IMR-90 (cell line): ENCODE measurements at places on chromosomes 16 and 17. TPM values are rescaled to one million over a fixed set of nuclear protein-coding genes. Genes with fewer than 3 reads are reported as not detected.
A peak's percentile ranks its signal among the peaks of the same experiment; 100 is the strongest.

Gene MT1A
- polyA plus RNA-seq, result 0.60 and 1.6 TPM in 2 replicates

Gene VMO1
- polyA plus RNA-seq, result 0.14 TPM in 1 of 2 replicates, not detected in the other

DNA sequence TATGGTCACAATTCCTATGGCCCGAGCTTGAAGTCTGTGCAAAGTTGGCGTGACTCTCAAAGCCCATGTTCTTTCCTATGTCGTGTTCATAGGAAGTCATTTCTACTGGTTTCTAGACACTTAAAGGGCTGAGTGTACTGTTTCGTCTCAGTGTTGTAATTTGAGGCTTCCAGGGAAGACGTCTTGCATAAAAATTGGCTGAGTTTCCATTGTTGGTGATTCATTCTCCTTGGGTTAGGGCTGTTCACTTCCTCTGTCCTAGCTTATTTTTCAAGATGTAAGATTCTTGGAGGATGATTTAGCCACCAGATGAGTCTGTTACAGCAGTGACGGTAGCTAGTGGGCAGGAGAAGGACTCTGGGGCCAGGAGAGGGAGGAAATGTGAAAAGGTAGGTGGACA lies 43.1 kb downstream of the PIK3R5 start:
- no peaks in the 10 kb centered on the region for H3K4me1 ChIP-seq
- no peak overlapping the region for H3K4me3 ChIP-seq
- DNase-seq, result peak; percentile 75
- no peaks in the 10 kb centered on the region for H3K36me3 ChIP-seq
- no peak overlapping the region for H3K27ac ChIP-seq

DNA sequence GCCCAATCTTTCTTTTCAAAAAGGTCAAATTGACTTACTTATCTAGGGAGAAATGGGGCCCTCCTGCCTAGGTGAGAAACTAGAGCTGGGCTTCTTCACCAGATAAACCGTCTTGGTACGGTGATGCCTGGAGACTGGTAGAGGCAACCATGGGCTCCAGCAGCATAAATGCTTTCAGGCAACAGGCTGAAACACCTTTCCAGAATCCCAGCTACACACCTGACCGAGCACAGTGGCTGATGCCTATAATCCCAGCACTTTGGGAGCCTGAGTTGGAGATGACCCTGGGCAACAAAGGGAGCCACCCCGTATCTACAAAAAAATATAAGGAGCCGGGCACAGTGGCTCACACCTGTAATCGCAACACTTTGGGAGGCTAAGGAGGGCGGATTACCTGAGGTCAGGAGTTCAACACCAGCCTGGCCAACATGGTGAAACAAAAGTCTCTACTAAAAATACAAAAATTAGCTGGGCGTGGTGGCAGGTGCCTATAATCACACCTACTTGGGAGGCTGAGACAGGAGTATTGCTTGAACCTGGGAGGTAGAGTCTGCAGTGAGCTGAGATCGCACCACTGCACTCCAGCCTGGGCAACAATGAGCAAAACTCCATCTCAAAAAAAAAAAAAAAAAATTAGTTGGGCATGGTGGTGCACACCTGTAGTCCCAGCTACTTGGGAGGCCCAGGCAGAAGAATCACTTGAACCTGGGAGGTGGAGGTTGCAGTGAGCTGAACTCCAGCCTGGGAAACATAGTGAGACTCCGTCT lies 8.0 kb downstream of the TRAF4 start:
- H3K4me1 ChIP-seq, result peaks cover 5% of the 10 kb centered on the region
- peaks cover 49% of the 10 kb centered on the region for H3K36me3 ChIP-seq

DNA sequence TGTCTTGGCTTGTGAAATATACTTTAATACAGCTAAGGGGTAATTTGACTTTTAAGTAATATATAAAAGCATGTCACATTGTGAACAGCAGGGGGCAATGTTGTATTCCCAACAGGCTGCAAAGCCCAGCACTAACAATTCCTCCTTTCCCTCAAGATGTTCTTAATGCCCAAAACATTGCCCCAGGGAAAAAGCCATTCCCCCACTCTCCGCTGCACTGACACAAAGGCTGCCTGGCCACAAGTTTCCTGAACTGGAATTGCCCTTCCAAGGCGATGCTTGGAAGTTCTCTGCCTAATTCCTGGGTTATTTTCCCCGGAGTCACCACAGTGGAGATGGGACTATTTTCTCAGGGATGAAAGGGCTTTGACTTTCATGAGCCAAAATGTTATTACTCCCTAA lies 27.2 kb downstream of the CLEC16A start:
- H3K4me1 ChIP-seq, result peaks cover 17% of the 10 kb centered on the region
- peak overlapping the region; percentile 85 for H3K27ac ChIP-seq
- H3K27me3 ChIP-seq, result no peaks in the 10 kb centered on the region
- peaks cover 13% of the 10 kb centered on the region for H3K36me3 ChIP-seq
- peak; percentile 92 for DNase-seq

- H3K27me3 ChIP-seq, result no peaks in the 10 kb centered on the region
- H3K4me1 ChIP-seq, result no peaks in the 10 kb centered on the region
- H3K4me3 ChIP-seq, result no peak overlapping the region
Measured at GRCh38 chr17:51722994-51723393, 435.5 kb downstream of the CA10 start.

- DNase-seq, result no peak
- H3K36me3 ChIP-seq, result no peaks in the 10 kb centered on the region
- peak overlapping the region; percentile 11; the same call in 1 of the 2 replicates for H3K27ac ChIP-seq
- no peaks in the 10 kb centered on the region for H3K27me3 ChIP-seq
Measured at GRCh38 chr16:46620266-46621005, 743 bp downstream of the SHCBP1 start.

DNA sequence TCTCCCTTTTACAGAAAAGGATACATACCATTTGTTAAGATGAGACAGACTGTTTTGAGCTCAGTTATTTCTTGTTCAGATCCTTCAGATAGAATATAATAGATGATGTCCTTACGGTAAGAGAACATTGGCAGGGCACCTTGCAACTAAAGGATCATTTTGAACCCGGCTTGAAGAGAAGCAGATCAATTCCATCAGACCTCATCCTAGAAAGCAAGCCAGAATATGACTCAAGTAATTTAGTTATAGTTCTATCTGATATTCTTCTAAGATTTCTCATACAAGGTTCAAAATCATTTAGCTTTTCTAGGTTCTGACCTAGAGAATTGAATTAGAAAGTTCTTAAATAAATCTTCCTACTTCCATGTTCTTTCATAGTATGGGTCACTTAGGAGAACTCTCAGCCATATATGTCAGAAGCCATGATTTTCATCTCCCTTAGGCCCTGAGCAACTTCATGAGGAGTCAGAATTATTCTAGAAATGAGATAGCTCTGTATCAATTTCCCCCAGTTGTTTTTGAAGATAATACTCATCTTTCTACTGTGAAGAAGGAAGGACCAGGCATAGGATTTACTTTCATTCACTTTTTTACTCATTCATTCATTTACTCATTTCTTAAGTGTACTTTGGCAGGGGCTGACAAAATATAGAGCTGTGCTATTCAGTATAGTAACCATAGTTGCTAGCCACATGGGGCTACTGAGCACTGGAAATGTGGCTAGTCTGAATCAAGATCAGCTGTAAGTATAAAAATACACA lies 2.5 kb upstream of the CMTM1 start:
- peaks cover 2% of the 10 kb centered on the region; the same call in 1 of the 2 replicates for H3K4me1 ChIP-seq
- H3K36me3 ChIP-seq, result peaks cover 23% of the 10 kb centered on the region
- DNase-seq, result no peak
- H3K4me3 ChIP-seq, result no peak overlapping the region

- H3K27ac ChIP-seq, result no peak overlapping the region
- no peaks in the 10 kb centered on the region for H3K36me3 ChIP-seq
- DNase-seq, result no peak
- H3K4me1 ChIP-seq, result no peaks in the 10 kb centered on the region
- peaks cover 17% of the 10 kb centered on the region for H3K27me3 ChIP-seq
Measured at GRCh38 chr17:16947470-16947869, 24.4 kb downstream of the TNFRSF13B start.

DNA sequence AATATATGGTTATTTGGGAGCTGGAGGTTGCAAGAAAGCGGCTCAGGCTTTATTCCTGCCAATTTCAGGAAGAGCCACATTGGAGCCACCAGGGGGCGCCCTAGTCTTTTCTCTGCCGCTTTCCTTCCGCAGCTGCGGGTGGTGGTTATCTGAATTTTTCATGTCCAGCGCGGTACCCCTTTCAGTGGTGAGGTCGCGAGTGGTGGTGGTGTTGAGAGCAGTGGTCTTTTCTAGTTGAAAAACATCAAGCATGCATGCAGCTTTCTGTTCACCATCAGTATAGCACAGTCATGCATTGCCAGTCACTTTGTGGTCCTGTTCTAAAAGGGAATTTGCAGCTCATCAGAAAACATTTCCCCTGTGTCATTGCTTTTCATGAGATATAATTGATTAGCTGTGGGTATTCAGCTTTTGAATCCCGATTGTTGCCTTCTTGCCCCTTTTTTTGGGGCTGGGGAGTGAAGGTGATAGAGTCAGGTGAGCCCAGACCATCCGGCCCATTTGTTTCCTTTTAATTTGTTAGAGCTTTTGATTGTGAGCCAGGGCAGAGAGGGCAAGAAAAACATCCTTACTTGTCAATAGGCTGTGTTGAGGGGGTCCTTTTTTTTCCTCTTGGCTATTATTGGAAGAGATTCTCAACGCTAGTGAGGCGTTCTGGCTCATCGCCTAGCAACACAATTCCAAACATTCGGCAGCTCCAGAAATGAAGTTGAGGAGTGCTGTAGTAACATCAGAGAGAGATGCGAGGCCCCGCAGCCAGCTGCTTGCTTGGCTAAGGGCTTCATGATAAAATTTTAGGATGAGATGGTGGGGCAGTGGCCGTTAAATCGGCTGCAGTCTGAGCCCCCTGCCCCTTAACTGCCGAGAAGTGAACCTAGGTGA lies 119.0 kb downstream of the SNX29 start:
- H3K27me3 ChIP-seq, result no peaks in the 10 kb centered on the region
- no peak overlapping the region for H3K27ac ChIP-seq
- H3K4me3 ChIP-seq, result no peak overlapping the region
- H3K36me3 ChIP-seq, result no peaks in the 10 kb centered on the region

GRCh38 chr17:50037321-50038107 lies 18.4 kb upstream of the ITGA3 start:
- no peak overlapping the region for H3K4me3 ChIP-seq
- H3K27ac ChIP-seq, result peak overlapping the region; percentile 38
- H3K27me3 ChIP-seq, result no peaks in the 10 kb centered on the region

GRCh38 chr17:74307984-74308773 lies 17.8 kb upstream of the KIF19 start:
- DNase-seq, result no peak
- no peaks in the 10 kb centered on the region for H3K4me1 ChIP-seq
- no peaks in the 10 kb centered on the region for H3K36me3 ChIP-seq
- H3K4me3 ChIP-seq, result no peak overlapping the region
- no peak overlapping the region for H3K27ac ChIP-seq
- no peaks in the 10 kb centered on the region for H3K27me3 ChIP-seq

GRCh38 chr16:50469744-50470321 lies 78.4 kb upstream of the NKD1 start:
- DNase-seq, result no peak
- H3K4me1 ChIP-seq, result 0 out of 2 replicates have a peak, but pooled peaks cover 2% of the 10 kb centered on the region
- no peak overlapping the region for H3K4me3 ChIP-seq
- H3K27me3 ChIP-seq, result peaks cover 29% of the 10 kb centered on the region
- H3K36me3 ChIP-seq, result no peaks in the 10 kb centered on the region

GRCh38 chr16:72905581-72905980 lies 142.3 kb downstream of the ZFHX3 start:
- DNase-seq, result peak; percentile 79
- peaks cover 7% of the 10 kb centered on the region for H3K4me1 ChIP-seq
- H3K27me3 ChIP-seq, result no peaks in the 10 kb centered on the region
- peaks cover 4% of the 10 kb centered on the region for H3K36me3 ChIP-seq
- H3K4me3 ChIP-seq, result no peak overlapping the region
- H3K27ac ChIP-seq, result no peak overlapping the region

DNA sequence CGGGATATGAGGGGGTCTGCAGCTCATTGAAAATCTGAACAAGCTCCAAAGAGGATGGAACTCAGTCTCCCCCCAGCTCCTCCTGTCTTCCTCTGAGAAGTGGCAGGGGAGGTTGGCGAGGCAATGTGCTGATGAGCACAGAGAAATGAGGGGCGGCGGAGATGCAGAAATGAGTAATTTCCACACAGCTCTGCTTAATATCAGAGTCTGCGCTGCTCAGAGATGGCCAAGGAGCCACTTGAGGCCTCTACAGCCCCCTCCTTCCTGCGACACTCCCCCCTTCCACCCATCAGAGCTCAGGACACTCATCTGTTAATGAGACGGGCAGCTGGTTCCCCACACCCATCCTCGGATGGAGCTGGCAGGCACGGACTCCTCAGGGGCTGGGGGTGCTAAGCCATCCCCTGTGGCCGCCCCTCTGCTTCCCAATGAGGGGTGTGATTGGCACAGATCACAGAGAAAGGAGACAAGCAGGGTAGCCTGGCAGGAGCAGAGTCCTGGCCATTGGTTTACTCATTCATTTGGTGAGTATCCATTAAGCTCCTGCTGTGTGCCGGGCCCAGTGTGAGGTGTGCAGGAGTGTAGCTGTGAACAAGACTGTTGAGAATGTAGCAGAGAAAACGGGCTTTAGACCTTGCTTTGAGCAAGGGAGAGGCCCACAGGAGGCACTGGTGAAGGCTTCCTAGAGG lies 12.7 kb upstream of the CRHR1 start:
- H3K27ac ChIP-seq, result no peak overlapping the region
- peaks cover 18% of the 10 kb centered on the region for H3K27me3 ChIP-seq
- no peaks in the 10 kb centered on the region for H3K36me3 ChIP-seq
- DNase-seq, result no peak

DNA sequence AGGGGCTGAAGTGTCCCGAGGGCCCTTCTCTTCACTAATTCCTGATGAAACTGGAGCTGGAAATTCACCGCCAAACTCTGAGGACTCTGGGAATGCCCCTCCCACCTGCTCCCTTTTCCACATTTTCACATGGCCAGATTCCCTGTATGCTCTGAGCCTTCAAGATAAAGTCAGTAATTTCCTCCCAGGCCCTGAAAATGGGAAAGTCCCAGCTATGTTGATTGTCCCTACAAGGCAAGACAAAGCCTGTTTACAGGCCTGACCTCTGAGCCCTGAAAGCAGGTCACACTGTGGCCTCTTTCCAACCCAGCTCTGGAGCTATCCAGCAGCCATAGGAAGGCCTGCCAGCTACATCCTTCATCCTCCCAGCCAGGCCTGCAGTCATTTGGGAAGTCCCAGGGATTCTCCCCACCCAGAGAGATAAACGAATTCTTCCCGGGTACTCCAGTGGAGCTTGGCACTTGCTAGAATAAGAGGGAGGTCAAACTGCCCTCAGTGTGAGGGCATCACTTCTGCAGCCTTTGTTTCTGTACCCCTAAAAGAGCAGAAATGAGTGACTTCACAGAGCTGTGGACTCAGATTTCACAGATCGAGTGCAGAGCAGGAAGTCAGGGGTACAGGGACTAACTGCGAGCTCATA lies 19.6 kb upstream of the CCL2 start:
- H3K4me3 ChIP-seq, result no peak overlapping the region
- H3K4me1 ChIP-seq, result peaks cover 4% of the 10 kb centered on the region; the same call in 1 of the 2 replicates
- no peaks in the 10 kb centered on the region for H3K36me3 ChIP-seq
- H3K27me3 ChIP-seq, result no peaks in the 10 kb centered on the region; the same call in 1 of the 2 replicates
- peak; percentile 65 for DNase-seq
- no peak overlapping the region for H3K27ac ChIP-seq

GRCh38 chr16:88743693-88744576 lies 37.6 kb downstream of the CTU2 start:
- no peaks in the 10 kb centered on the region for H3K4me1 ChIP-seq
- H3K27me3 ChIP-seq, result no peaks in the 10 kb centered on the region
- H3K4me3 ChIP-seq, result no peak overlapping the region
- H3K36me3 ChIP-seq, result peaks cover 28% of the 10 kb centered on the region

- H3K4me1 ChIP-seq, result peaks cover 9% of the 10 kb centered on the region
- no peak overlapping the region for H3K27ac ChIP-seq
- no peak overlapping the region for H3K4me3 ChIP-seq
- H3K27me3 ChIP-seq, result no peaks in the 10 kb centered on the region
Measured at GRCh38 chr17:65171752-65172151, 34.6 kb downstream of the RGS9 start.
